ENCODE measurements at places on chromosomes 1 and 21.

DNA sequence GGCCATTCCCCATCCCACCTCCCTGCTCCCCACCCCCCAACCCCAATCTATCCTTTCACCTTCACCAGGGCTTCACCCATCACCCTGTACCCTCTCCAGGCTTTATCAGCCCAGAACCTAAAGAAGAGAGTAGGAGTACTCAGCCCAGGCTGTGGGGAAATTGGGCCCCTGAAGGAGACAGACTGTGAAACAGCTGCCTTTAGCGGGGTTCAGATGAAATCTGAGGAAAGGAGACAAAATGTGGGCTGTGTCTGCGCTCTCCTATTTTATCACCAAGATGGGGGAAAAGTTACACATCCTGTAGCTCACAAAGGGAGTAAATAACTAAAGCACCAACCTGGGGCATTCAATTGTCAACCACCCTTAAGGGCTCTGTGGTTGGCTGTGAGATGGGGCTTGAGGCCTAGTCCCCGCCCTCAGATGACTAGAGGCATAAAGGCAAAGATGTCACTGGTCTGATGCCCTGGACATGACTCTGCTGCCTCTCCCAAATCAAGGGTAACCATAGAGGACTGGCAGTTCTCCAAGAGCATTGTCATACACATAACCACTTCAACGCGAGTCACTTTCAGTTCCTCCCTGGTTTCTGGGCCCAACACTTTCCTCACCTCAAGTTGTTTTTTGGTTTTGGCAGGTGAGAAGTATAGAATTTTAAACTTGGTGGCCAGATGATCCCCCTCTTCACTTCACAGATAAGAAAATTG is 30.0 kb downstream of the SLC27A3 start:
- DNase-seq = no peak

GRCh38 chr1:103106426-103107341 is 1.6 kb downstream of the COL11A1 start:
- no peak for DNase-seq

DNA sequence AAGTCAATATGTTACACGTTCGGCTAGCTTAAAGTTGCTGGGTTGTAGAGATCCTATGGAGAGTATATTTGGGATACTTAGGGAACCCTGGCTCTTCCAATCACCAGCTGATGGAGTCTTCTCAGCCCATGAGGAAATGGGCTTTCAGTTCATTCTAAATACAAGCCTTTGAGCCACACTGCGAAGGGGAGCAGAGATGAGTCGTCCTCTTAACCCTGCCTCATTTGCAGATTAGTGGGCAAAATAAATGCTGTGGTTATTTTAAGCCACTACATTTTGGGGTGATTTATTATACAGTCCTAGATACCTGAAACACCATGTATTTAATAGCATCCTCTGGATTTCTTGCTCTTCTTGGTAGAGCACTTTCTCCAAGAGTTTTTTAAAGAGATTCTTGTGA is 19.0 kb upstream of the VCAM1 start:
- DNase-seq = no peak

DNA sequence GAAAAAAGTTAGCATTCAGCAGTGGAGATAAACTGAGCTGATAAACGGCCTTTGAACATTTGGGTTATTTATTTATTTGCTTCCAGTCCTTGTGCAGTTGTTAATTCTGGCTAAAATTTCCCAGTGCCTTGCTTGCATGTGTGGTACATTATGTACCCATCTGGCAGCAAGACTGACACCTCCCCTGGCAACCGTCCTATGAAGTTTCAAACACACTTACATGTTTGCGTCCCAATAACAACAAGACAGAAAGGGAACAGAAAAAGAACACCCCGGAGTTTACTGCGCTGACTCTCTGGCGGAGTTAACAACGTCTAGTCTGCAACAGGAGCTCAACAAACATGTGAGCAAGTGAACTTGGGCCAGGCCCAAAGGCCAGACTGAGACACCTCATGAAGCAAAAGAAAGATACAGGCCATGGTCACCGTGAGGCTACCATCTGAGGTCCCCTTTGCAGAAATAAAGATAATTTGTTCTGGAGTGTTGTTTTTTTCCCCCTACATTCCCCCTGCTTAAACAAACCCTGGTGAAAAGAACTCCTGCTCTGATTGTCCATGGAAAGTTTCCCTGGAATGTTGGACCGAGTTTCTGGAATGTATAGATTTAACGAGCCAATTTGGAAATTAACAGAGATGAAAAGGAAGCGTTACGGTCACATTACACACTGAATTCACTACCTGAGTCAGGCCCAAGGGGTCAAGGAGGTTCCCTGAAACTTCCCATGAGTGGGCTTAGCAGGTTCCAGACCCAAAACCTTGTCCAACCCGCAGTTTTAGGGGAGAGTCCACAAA is 33.4 kb downstream of the TRABD2B start:
- no peak for DNase-seq

GRCh38 chr1:27136236-27136551 is 18.7 kb downstream of the SLC9A1 start:
- DNase-seq = no peak

DNA sequence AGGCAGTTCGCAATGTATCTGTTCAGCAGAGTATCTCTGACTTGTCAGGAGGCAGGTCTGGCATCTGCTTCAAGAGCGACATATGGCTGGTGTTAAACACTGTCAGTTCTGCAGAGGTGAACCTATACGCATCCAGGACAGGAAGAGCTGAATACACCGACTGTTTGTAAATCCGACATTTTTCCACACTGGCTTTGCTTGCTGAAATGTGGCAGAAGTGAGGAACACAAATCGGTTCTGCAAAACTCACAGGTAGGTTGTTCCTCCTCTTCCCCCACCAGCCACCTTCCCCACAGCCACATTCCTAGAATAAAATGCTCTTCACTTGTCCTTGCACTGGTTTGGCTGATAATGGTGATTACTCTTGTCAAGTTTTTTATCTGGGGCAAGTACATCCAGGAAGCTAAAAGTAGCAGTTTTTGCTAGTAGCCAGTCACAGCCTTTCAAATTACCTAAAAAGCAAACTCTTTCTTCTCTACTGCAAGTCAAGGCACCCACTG is 289.2 kb downstream of the GRIK1 start:
- no peak for DNase-seq

DNA sequence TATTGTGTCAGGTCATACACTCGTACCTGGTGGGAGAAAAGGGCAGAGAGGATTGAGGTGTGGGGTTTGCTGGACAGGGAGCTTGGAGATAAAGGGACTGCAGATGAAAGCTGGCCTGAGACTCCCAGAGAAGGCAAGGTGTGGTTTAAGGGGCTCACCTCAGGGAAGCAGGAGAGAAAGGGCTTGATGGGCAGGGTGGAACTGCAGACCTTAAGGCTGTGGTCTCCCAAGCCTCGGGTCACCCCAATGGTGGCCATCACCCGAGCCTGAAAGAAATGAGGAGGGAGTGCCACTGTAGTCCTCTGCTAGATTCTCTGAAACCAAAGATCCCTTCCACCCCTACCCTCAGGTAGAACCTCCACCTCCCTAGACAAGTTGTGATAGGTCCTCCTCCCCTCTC is 3.7 kb upstream of the RHOC start:
- no peak for DNase-seq

DNA sequence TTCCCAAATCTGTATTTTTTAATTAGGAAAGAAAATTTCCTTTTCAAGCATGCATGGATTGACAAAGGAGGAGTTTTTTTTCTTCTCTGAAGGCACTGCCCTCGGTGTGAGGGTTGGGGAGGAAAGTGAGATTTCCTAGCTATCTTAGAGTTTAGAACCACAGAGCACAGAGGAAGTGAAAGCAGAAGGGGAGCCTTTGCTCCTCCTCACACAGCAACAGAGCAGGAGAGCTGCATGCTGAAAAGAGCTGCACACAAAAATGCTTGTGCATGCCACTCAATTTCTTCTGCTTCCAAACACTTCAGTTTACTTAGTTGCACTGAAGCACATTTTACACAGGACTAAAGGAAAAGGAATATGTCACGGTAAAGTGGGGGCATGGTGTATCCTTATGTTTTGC is 308.1 kb downstream of the GPATCH2 start:
- DNase-seq = no peak

- no peak for DNase-seq
Measured at GRCh38 chr1:41707793-41708192, 210.9 kb downstream of the HIVEP3 start.

DNA sequence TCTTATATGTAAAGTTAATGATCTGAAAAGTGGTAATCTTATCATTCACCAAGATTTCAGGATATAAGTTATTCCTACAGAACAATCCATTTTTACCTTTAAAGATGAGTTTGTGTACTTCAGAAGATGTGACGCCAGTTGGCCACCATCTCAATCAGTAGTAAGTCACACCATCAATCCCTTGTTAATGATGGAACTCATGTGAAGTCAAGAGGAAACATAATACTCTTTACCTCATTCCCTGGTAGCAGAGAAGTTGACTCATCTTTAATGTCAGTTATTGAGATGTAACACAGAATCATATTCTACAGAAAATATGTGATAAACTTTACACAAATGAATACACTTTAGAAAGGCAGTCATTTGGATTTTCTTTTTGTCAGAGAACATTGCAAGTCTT is 38.2 kb downstream of the MRPL39 start:
- DNase-seq = no peak

DNA sequence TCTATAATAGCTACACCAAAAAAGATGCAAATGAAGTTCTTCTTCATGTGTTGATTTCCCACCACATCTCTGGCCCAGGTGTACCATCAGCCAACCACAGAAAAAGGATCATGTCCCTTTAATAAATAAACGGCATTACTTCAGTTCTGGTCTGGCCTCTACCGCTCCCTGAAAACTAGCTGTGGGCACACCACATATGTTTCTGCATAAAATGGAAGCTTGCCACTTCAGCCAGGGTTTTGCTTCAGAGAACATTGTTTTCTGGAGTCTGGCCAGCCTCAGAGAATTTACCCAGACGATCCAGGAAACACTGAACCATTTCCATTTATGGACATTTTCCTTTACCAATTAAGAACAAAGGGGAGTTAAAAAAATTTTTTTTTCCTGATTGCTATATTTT is 5.8 kb upstream of the LAMC2 start:
- DNase-seq = no peak

DNA sequence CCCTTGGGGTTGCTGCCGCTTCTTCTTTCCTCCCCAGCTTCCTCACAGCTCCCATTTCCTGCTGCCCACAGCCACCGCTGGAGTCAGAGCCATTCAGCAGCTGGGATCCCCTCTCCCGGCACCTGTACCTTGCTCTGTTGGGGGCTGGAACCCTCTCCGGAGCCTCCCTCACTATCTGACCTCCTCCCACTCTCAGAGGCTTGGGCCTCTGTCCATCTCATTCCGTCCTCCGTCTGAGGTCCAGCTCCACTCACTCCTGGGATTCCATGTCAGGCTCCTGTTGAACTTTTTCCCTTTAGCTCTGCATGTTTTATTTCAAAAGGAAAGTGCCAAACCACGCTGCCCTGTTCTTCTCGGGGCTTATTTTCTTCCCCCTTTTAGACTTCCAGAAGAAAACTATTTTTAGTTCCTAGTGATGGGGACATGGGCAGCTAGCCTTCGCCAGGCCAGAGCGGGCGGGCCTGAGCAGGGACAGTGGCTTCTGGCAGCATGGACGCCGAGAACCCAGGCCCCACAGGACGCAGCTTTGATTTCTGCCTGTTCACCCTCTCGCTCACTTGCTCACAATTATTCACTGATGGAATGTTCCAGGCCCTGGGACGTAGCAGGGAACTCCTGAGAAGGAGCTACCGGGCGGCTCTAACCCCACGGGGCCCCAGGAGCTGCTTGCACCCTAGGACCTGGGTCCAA is 79.2 kb downstream of the ARHGEF10L start:
- DNase-seq = no peak

GRCh38 chr21:36099000-36099399 is 29.2 kb downstream of the CBR1 start:
- no peak for DNase-seq

GRCh38 chr1:31674626-31675025 is 29.2 kb downstream of the COL16A1 start:
- DNase-seq = no peak

DNA sequence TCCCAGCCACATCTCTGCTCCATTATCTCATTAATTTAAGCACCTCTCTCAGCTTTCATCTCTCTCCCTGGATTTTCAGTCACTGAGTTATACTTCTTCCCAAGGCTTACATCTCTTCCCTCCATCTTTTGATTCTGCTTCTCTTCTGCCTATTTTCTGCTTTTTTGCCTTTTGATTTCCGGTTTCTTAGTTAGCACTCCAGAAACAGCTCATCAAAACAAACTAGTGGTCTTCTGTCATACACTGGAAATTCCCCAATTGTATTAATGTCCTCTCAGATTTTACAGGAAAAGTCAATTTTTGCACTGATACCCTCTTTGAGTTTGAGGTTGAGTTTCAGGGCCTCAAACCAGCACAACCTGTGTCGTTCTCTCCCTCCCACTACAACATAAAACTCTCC is 1.5 kb downstream of the LCE3E start:
- no peak for DNase-seq

DNA sequence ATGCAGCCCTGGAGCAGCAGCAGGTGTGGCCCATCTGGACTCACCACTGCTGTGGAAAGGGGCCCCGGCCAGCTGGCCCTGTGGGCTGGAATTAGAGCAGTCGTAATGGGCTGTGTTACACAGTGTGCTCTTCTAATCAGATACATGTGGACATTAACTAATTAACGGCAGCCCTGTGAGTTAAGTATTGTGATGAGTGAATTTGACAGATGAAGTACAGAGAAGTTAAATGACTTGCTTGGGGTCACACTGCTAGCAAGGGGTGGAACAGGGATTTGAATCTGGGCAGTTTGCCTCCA is 58.6 kb downstream of the MDM4 start:
- no peak for DNase-seq

GRCh38 chr1:34684266-34684665 is 70.6 kb upstream of the GJB5 start:
- DNase-seq = no peak

- DNase-seq = no peak
Measured at GRCh38 chr21:25963181-25963580, 207.4 kb downstream of the APP start.

GRCh38 chr1:201376464-201377374 is 761 bp downstream of the TNNT2 start:
- DNase-seq = no peak

- no peak for DNase-seq
Measured at GRCh38 chr1:26278724-26279455, 996 bp upstream of the SH3BGRL3 start.

DNA sequence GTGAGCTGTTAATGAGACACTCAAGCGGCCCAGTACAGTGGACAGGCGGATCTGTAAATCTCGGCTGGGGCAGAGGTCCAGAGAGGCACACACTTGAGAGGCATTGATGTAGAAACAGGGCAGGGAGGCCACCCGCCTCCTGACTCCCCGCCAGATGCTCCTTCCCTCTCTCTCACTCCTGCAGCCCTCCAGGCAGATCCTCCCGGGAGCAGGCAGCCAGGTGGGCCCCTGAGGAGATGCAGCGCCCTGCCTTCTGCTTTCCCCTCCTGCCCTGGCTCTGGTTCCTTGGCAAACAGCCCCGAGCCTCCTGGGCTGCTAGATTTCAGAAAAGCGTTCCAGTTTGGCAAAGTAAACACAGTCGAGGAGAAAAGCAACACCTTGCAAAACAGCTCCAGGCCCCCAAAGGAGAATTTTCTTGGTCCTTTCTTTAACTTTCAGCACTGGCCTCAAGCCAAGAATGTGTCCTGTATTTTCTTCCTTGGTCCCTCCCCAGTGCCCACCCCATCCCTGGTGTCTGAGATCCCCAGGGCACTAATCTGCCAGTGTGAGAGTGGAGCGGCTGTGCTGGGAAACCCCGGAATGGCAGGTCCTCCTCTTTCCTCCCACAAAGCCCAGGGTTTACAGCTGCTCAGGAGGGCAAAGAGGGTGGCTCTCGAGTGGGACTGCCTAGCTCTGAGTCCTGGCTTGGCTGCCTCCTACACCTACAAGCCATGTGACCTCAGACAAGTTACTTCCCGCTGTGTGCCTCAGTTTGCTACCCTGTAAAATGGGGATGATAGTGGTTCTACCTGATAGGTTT is 29.4 kb upstream of the IFNLR1 start:
- no peak for DNase-seq

GRCh38 chr1:88658419-88658818 is 25.7 kb upstream of the PKN2 start:
- no peak for DNase-seq
